Stimulated activated CD4-positive, alpha-beta T cell treated with anti-CD3 and anti-CD28 coated beads, TNF-alpha, amount 100 ng/mL, for 48 hours (primary cell): ENCODE measurements at places on chromosomes 2 and 18.

GRCh38 chr18:59721211-59721610 lies 24.0 kb upstream of the CCBE1 start:
- DNase-seq, result no peak

GRCh38 chr2:37566517-37566981 lies 104.9 kb downstream of the CDC42EP3 start:
- DNase-seq, result no peak

GRCh38 chr2:231351648-231352047 lies 43.9 kb upstream of the B3GNT7 start:
- DNase-seq, result no peak

GRCh38 chr2:95014126-95014708 lies 11.3 kb upstream of the MAL start:
- DNase-seq, result no peak

DNA sequence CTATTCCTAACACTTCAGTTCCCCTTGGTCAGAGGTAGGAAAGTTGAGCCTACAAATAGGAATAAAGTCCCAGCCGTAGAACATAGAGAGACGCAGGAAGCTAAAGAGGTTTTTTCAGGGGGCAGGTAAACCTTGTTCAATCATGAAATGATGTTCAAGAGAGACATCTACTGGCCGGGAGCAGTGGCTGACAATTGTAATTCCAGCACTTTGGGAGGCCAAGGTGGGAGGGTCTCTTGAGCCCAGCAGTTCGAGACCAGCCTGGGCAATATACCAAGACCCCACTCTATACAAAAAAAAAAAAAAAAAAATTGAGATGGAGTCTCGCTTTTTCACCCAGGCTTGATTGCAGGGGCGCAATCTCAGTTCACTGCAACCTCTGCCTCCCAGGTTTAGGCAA lies 66.7 kb upstream of the DNAJC10 start:
- no peak for DNase-seq

GRCh38 chr18:47997338-47997780 lies 66.9 kb upstream of the SMAD2 start:
- peak; percentile 21 for DNase-seq

DNA sequence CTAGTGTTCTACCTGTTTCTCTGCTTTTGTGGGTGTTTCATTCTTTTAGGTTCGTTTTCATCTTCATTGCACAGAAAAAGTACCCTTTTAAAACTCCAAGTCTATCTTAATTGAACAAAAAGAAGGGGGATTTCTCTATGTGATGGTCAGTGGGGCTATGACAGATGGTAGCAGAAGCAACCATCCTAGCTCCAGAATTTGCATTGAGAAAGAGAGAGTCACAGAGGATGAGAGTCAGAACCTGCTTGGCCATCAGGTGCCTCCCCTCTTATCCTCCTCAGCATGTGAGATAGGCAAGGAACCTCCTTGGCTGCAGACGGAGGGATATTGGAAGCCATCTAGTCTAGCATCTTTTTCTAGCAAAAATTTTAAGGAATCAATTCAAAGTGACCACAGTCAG lies 398.0 kb upstream of the DCC start:
- no peak for DNase-seq

GRCh38 chr2:118535818-118536212 lies 311.6 kb downstream of the EN1 start:
- no peak for DNase-seq

DNA sequence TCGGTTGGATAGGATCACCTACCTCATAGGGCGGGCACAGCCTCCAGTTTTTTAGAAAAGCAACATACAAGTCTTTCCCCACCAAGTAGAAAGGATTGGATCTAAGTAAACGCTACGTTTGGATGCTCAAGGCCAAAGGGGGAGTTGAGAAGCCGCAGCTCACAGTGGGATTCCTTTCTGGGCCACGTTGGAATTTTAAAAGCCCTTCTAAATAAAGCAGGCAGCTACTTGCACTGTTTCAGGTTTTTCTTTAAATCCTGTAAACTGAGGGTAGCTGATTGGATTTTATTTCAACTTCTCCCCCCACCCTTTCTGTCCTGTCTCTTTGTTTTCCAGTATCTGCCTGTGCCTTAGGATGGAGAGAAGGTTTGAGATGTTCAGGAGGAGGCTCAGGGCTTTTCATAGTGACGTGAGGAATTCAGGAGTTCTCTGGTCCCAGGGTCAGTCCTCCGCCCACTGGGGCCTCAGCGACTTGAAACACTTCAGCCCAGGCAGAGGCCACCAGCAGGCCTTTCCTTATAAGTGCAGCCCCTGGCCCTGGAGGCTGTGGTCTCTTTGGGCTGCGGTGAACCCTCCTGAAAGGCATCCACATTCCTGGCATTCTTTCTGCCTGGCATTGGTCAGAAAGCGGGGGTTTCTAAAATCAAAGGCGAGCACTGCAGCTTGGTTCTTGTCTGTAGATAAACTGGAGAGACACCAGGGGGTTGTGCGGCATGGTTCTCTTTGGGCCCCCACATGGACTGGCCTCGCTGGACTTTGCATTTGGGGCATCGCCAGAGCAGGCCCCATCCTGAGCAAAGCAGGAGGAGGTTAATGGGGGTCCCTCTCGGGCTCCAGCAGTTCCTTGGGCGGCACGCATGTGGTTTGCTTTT lies 44.5 kb downstream of the SH3BP4 start:
- DNase-seq, result no peak

GRCh38 chr2:121506621-121507020 lies 24.1 kb upstream of the RNU4ATAC start:
- no peak for DNase-seq

DNA sequence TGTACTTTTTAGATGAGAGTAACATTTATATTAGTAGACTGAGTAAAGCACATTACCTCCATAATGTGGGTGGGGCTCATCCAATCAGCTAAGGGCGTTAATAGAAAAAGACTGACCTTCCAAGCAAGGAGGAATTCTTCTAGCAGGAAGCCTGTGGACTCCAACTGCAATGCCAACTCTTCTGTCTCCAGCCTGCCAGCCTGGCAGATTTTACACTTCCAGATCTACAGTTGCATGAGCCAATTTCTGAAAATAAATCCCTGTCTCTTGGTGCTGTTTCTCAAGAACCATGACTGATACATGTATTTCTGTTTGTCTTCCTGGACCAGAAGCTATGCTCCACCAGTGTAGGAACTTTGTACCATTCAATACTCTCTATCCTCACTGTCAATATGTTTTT lies 69.0 kb upstream of the LMAN1 start:
- DNase-seq, result no peak

GRCh38 chr2:49515996-49516782 lies 361.9 kb upstream of the FSHR start:
- DNase-seq, result no peak

DNA sequence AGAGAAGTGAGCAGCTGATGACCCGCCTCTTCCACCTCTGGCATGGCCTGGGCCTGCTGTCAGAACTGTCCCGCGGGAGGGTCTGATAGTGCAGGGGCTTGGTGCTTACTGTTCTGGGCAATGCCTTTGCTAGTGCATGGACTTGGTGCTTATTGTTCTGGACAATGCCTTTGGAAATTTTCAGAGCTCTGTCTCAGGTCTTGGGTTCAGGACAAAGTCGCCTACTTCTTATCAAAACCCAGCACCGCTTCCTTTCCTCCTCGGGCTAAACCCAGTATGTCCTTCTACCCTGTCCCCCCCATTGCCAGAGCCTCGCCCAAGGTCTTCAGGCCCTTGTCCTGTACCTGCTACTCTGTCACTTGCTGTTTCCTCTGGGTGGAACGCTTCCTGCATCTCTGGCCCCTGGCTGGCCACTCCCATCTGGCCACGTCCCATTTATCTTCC lies 149.6 kb downstream of the ACKR3 start:
- no peak for DNase-seq

DNA sequence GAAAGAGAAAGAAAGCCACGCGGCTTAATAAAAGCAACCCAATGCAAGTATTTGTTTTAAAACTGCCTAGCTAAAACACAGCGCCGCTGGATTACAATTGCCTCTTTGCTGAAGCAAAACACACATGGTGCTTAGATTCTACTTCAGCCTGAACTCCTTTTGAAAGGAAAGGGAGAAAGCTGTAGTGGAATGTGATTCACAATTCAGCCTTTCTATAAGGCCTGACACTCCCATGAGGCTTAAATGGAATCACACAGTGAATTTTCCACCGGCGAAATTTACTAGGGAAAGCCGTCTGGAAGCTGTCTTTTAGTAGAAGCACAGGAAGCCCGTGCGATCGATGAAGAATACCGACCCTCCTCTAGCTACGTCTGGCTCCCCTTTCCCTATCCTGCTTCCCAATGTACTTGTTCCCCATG lies 348.0 kb downstream of the DLGAP1 start:
- DNase-seq, result no peak

DNA sequence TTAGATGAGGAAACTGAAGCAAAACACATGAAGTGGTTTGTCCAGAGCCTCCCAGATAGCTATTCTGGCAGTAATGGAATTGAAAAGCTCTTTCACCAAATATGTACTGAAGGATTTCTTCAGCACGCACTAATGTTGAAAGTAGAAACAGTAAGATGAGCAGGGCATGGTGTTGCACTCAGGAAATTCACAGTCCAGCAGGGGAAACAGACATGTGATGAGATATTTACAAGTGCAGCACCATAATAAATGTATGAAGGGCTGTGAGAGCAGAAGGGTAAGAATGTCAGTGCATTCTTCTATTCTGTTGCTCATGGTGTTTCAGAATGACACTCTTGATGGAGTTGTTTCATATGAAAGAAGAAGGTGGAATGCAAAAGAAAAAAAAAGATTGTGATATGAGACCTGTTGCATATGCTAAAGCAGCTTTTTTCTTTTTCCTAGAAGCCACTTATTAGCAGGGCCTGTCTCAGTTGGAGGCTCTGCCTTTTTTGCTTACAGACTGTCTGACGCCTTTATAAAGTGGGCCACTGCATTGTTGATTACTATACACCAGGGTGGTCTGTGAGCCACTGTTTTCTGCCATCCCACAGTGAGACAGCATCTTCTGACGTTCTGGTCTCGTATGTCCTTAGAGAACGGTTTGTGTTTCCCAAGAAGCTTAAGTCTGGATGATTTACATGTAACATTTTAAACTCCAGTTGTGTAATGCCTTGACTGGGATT lies 516.9 kb downstream of the ARHGAP15 start:
- no peak for DNase-seq

GRCh38 chr18:72878143-72878542 lies 10.4 kb upstream of the NETO1 start:
- no peak for DNase-seq

- DNase-seq, result no peak
Observed at GRCh38 chr2:157414050-157414449, 29.8 kb downstream of the CYTIP start.

- no peak for DNase-seq
Observed at GRCh38 chr18:5238371-5238976, 41.4 kb upstream of the AKAIN1 start.

- no peak for DNase-seq
Observed at GRCh38 chr2:23706613-23707078, 220.3 kb downstream of the ATAD2B start.

- no peak for DNase-seq
Observed at GRCh38 chr18:79117385-79117784, 48.2 kb downstream of the ATP9B start.

DNA sequence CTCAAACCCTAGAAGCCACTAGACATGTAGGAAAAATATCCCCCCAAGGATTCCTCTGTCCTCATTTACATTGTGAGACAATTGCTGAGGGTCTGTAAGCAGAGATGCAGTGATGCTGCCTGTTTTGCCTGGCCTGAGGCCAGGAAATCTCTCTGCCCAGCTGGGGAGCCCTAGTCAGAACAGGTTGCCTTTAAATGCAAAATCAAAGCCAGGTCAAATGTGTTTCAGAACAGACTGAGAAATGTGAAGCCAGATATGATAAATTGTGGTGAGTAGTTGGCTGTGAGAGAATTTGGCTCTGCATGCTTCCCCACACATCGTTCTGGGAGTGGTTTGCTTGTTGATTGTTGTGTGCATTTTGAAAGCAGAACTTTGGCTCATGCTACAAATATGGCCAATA lies 38.4 kb upstream of the NXPH2 start:
- DNase-seq, result no peak

- DNase-seq, result no peak
Observed at GRCh38 chr2:68738906-68739594, 4.4 kb downstream of the ARHGAP25 start.

GRCh38 chr2:223787358-223787757 lies 50.0 kb downstream of the AP1S3 start:
- no peak for DNase-seq

DNA sequence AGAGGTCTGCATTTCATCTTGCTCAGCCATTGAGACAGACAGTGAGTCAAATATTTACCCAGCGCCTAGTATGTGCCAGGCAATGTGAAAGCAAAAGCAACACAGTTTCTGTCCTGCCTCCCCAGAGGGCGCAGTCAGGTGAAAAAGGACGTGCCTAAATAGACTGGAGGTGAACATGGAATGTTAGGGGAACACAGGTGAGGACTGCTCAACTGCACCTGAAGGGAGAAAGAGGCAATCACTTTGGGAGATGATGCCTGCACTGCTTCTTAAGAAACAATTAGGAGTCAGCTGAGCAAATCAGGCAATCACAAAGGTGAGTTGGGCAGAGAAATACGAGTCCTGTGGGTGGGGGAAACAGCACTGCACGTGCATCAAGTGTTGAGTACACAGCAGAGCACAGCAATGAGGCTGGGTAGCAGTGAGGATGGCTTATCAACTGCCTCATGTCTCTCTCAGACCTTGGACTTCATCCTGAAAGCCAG lies 218.3 kb upstream of the SMAD7 start:
- no peak for DNase-seq

DNA sequence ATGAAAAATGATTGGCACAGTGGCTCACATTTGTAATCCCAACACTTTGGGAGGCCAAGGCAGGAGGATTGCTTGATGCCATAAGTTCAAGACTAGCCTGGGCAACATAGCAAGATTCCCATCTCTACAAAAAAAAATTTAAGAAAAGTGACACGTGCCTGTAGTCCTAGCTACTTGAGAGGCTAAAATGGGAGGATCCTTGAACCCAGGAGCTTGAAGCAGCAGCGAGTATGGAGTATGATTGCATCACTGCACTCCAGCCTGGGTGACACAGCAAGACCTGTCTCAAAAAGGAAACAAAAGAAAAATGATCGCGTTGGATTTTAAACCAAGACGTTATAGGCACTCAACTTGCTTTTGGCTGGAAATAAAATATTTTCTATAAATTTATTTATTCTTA lies 37.8 kb upstream of the CREB1 start:
- DNase-seq, result no peak

DNA sequence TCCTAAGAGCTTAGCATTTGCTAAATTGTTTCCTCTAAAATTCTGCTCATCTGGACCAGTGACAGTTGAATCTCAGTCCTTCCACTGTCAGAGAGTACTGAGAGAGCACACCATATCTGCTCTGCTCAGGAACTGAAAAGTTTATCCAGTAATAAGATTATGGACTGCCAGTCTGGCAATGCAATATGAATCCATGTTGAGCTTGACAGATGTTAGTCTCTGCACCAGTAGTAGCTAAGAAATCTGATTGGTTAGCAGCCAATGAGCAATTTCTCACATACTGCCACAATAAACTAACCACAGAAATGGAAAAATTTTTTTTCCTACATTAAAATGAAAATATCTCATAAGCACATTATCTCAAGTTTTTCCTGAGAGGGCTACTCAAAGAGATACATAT lies 2.3 kb downstream of the PRKD3 start:
- no peak for DNase-seq
